ENCODE measurements at places on chromosomes 5 and 9. TPM values are rescaled to one million over a fixed set of nuclear protein-coding genes. Genes with fewer than 3 reads are reported as not detected.

Gene ASTN2
- total RNA-seq: 2.4 TPM

DNA sequence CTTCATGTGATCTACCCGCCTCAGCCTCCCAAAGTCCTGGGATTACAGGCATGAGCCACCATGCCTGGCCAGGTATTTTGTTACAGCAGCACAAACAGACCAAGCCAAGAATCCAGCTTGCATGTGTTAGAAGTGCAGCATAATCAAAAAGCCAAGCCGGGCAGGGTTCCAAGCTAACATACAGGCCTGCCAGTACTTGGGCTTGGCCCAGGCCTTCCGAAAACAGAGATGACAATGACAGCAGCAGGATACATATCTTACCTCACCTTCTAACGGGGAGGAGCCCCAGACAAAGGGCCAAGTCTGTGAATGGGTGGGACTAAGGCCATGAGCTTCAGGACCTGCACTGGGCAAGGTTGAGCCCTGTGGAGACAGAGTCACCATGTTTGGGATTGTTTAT, 91.4 kb upstream of the ZNF462 start:
- DNase-seq: no peak

- no peak for DNase-seq
Observed at GRCh38 chr9:107894572-107895261, 405.1 kb upstream of the KLF4 start.

DNA sequence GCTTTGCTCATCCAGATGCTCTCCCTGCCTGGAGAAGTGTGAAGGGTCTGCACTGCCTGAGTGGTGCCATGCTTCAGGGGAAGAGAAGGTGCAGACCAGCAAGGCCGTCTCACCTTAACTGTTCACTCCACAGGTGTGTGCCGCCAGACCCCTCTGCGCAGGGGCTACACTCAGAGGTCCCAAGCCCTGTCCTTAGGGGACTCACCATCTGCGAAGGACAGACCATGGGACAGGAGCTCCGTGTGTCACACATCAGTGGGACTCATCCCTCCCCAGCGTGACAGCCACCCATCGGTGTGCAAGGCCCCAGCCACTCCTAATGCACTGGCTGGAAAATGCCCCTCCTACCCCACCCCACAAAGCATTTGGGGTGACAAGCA, 142.9 kb downstream of the OLFM1 start:
- DNase-seq: no peak

DNA sequence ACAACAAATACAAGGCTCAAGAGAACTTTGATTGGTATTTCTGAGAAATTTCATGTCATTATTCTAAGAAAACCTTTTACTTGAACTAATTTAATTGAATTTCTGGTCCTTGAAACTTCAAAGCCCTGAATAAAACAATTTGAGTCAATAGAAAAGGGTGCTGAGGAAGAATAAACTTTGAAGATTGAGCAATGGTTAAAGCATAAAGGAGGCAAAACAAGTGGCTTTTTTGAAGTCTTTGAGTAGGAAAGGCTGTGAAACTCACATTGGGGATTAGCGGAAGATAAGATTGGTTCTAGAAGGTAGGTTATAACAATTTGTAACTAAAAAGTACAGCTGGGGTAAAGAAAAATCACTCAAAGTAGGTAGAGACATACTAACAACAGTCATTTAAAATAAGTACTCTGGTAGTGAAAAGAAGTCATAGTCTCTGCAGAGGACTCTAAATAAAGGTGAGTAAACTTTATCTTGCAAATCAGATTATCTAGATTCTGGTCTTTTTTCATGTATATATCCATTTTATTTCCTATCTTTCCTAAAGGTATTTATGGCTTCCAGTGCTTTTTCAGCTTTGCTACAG, 6.4 kb upstream of the PLPP1 start:
- DNase-seq: no peak

Gene CNTNAP3
- total RNA-seq: not detected

GRCh38 chr5:54742417-54742891, 224.9 kb downstream of the SNX18 start:
- DNase-seq: no peak

Gene AMBP
- not detected for total RNA-seq

Gene NSD1
- total RNA-seq: 93.3 TPM

- DNase-seq: no peak
Observed at GRCh38 chr9:83491995-83492394, 46.2 kb downstream of the FRMD3 start.

DNA sequence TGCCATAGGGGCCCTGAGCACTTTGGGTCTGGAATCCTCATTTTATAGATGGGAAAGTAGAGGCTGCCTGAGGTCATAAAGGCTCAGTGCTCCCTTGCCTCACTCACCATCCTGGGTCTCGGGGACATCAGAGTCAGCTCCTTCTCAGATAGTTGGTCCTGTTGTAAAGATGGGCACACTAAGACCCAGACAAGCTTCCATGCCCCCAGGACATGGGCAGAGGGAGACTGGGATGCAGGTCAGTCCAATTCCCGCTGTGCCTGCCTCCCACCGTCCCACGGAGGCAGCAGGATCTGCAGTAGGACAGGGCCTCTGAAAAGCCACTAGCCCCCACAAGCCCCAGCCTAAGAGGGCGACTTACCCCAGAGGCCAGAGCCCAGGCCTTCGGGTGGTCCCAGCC, 19.0 kb upstream of the SUSD3 start:
- DNase-seq: no peak

Gene CDH9
- not detected for total RNA-seq

Gene KIF24
- total RNA-seq: 0.14 TPM

DNA sequence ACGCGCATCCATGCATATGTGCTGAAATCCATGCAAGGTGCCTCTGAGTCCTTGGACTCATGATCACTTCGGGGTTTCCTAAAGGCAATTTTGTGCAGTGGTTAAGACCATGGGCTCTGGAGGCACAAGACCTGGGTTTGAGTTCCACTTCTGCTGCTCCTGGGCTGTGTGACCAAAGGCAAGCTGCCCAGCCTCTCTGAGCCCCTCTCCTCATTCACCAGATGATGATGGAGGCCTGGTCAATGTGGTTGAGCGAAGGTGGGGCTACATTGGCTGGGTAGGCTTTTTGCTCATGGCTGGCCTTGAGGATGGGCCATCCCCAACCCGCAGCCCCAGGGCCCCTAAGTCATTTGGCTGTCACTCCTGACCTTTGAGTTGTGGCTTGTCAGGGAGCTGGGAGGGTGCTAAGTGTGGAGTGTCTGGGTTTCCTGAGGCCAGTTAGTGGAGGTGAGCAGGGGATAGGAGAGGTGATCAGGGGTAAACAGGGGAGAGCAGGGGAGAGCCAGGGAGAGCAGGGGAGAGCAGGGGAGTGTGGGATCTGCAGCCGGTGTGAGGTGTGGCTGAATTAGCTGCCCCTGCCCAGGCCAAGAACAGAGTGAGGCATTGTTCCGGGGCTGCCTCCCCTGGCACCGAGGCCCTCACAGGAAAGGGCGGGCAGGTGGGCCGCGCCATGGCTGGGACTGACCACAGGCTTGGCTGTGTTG, 64.6 kb upstream of the SYNPO start:
- DNase-seq: no peak

DNA sequence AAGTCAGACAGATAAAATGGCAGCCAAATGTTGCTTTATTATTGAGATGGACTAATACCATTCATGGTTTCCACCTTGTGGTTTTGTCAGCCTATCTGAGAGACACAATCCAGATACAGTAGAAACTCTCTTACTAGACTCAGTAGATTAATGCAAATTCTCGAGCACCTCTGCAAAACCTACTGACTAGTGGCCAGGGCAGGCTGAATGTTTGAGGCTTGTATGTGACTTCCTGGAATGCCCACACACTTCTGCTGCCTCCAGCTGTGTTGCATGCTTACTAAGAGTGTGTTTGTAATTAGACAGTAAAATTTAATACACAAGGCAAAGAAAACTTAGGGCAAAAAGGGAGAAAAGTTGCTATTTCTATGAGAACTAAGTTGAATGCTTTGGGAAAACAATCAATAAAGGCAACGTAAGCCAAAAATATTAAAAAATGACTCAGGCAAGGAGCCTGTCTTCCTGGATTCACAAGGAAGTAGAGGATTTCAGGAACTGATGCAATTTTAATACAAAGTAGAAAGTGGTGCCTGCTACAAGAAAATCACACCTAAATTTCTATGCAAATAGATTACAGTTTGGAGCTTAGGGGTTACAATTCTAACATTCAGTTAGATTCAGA, 30.2 kb upstream of the CCNG1 start:
- no peak for DNase-seq

GRCh38 chr9:86836797-86837196, 110.5 kb downstream of the GAS1 start:
- no peak for DNase-seq

DNA sequence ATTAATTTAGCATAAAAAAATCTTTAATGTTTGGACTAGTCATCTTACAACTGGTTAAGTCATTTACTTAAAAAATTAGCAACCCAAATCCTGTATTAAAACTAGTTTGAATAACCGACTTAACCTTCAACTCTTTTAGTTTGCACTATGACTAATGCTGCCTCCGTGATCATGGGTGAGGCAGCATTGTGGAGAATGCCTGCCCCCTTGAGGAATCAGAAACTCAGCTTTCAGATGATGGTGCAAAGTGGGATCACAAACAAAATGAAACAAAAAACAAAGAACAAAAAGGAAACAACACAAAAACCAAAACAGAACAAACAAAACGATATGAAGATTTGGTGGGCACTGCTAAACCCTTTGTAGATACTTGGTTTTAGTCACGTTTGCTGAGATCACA, 127.0 kb upstream of the PALM2AKAP2 start:
- DNase-seq: no peak

Gene FOXI1
- 0.28 TPM for total RNA-seq
